ENCODE measurements at places on chromosomes 16 and 17.

- no peak for DNase-seq
Measured at GRCh38 chr17:30405161-30405560, 26.4 kb downstream of the CPD start.

- no peak for DNase-seq
Measured at GRCh38 chr17:3641717-3642486, 5.3 kb downstream of the CTNS start.

- DNase-seq: no peak
Measured at GRCh38 chr16:71407731-71408130, 34.1 kb downstream of the TLE7 start.

GRCh38 chr16:72169708-72170107 lies 2.2 kb downstream of the PMFBP1 start:
- no peak for DNase-seq

DNA sequence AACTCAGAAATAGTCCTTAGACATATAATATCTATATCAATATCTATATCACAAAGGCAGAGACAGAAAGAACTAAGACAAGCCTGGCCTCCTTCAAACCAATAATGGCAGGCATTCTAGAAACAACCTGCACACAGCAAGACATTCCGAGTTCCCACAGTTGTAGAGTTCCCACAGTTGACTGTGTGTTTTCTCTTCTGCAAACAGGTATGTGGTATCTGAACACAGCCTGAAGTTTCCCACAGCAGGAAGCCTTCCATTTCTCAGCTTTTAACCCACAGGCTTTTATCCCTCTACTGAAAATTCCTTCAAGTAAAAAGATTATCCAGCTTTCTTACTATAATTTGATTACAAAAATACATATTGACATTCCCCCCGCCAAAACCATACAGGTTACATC lies 73.9 kb downstream of the ZZEF1 start:
- no peak for DNase-seq

DNA sequence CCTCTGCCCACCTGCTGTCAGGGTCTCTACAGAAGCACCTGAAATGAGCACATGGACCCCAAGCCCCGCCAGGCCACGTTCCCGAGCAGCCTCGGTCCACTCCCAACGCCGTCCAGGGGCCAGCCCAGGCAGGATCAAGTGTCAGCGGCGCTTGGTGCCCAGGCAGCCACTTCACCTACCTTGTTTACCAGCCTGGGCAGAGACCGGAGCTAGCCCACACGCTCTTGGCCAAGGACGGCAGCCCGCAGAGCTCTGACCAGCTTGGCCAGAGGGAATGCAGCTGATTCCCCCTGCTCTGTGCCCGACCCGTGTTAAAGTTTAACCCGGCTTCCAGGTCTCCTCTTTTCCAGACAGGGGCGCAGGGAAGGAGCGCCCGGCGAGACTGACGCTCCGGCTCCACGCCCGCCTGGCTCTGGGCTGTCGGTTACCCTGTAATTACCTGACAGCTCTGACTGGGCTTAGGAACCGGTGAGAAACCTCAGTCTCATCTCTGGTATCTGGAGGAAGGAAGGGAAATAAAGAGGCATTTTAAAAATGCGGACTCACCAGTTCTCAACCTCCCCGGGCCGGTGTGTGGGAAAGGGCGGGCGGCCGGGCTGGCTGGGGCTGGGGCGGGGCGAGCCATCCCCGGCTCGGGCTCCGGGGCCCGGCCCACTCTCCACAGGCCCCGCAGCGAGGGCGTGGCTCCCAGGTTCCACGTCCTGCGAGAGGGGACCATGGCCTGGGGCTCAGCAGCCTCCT lies 4.6 kb downstream of the KIFC3 start:
- DNase-seq: peak; percentile 82

DNA sequence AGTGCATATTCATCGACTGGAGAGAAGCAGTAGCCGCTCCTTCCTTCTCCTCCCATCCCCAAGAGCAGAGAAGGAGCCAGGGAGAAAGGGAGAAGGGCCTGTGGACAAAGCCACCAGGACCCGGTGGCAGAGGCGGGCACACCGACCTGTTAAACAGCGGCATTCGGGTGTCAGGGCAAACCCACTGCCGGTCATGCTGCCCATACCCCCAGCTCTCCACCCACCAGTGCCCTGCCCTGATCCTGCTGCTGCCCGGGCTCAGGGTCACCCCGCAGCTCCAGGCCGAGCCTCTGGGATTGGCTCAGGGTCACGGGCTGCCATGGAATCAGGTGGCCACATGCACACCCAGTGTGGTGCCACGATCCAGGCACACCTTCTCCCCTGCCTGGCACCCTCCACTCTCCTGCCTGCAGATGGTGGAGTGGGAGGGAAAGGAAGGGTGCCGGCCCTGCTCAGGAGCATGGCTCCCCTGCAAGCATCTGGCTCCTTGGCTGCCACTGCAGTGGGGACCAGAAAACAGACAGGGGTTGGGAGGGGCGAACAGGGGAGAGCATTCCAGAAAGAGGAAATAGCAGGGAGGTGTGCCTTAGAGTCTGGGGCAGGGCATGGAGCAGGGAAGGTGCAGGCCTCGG lies 18.3 kb upstream of the RASD1 start:
- DNase-seq: no peak

GRCh38 chr17:50618941-50619340 lies 15.7 kb upstream of the ABCC3 start:
- no peak for DNase-seq

DNA sequence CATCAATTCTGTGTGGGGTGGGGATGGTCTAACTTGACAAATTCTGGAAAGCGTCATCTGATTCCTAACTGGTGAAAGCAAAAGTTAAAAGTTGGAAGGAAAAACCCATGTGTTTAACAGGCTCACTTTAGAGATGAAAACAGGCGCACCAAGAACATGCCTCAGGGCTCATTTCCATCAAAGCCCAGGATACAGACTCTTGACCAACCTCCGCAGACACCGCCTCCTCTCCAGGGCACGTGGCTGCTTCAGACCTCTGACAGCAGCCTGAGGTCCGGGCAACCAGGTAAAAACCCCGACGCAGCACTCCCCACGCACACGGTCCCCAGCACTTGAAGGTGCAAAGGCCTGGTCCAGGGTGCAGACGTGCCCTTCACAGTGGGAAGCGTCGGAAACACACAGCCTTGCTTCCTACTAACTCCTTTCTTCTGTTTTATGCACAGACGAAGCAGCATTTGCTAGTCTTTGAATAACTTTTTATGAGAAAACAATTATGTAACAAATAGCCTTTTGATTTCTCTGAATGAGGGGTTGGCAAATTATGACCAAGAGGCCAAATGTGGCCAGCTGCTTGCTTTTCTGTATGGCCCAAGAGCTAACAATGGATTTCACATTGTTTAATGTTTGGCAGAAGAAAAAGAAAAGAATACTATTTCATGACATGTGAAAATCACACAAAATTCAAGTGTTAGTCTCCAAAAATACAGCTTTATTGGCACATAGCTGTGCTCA lies 44.2 kb upstream of the TRAP1 start:
- no peak for DNase-seq

DNA sequence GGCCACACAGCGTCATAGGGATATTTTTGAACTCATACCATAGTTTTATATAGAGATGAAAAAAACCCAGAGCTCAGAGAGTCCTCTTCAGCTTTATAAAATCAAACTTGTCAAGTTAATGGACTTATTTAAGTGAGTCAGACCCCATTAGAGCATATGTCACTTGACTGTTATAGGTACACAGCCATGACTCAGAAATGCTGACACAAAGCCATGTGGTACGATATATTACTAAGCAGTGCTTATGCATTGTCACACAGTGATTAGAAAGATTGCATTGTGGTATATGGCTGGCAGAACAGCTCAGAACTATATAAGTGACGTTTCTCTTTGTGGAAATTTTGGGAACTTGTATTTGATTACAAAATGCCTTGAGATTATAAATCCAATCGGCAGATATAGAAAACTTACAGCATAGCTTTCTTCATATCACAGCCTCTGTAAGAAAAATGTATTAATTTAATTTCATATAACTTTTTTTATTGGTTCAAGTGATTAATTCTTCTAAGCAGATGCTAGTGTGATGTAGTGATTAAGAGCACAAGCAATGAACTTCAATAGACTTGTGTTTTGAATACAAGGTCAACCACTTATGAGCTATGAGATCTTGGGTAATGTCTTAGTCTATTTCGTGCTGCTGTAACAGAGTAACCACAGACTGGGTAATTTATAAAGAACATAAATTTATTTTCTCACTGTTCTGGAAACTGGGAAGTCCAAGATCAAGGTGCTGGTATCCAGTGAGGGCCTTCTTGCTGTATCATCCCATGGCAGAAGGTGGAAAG lies 25.8 kb upstream of the GINS3 start:
- no peak for DNase-seq

- peak; percentile 20 for DNase-seq
Measured at GRCh38 chr17:1153795-1154546, 25.8 kb downstream of the ABR start.

- DNase-seq: peak; percentile 62
Measured at GRCh38 chr17:18257268-18257981, 1.1 kb downstream of the FLII start.

GRCh38 chr17:10492004-10492403 lies 22.6 kb upstream of the MYH4 start:
- no peak for DNase-seq

DNA sequence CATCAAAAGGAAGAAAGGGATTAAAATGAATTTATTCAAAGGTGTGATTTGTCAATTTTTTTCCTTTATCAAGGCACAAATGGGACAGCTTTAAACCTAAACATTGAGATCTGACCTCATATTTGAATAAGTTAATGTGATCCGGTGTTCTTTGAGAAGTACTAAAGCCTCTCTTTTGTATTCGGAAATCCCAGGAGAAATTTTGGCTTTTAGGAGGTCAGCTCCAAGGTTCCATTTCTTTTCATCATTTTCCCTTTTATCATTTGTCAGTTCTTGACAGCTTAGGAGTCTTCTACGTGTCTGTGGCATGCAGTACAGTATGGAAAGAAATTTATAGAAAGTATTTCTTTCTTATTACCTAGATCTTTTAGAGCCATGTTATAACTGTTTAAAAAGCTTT lies 873.4 kb upstream of the CDH8 start:
- no peak for DNase-seq

DNA sequence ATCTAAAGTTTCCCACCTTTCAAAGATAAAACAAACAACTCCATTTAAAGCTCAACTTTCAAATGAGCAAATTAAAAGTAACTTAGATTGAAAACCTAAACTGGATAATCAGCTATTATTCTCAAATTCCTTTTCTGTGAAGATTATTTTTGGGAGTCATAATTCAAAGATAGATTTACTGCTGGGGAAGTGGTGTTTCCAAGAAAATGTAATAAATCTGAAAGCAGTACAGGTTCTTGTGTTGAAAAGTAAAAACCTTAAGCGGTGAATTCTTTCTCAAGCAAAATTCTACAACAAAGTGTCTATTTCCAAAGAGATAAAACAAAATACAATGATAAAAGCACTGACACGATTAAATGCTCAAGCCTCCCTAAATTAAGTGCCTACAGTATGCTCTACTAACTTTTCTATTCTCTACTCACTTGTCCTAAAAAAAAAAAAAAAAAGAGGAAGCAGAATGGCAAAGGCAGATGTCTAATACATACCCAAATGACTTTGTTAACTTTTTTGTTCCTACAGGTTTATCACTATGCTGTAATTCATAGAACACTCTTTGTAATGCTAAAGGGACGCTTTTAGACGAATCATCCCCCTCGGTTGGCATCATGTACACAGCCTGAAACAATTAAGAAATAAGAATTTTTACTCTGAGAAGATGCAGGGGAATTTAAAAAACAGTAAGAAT lies 34.5 kb downstream of the LITAFD start:
- no peak for DNase-seq

DNA sequence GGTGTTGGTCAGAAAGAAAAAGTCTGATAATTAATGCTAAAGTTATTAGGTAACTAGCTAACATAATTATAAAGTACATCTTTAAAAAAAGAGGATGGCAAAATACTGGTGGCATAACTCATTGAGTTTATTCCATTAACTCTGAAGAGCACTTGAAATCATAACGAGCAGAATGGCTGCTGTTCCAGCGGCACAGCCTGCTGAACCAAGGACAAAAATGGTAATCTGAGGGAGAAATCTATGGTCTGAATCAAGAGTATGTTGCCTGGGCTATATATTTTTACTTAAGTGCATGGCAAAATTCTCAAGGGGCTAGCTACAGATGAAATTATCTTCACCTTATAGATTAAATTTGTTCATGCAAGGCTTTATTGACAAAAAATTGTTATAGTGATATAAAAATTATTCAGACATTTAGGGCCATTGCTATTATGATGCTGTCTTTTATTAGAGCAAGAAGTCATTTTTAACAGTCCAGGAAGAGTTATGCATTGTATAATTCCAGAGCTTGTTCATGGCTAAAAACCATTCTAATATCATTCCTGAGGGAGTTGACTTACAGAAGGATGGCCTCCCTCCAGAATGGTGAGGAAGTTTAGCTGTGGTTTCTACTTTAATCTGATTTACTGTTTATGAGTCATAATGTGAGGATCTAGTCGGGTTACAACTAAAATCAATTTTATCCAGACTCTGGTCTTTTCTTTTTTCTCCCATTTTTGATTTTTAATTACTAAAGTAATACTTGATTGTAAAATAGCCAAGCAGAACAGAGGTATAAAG lies 41.4 kb upstream of the ANKFN1 start:
- no peak for DNase-seq

DNA sequence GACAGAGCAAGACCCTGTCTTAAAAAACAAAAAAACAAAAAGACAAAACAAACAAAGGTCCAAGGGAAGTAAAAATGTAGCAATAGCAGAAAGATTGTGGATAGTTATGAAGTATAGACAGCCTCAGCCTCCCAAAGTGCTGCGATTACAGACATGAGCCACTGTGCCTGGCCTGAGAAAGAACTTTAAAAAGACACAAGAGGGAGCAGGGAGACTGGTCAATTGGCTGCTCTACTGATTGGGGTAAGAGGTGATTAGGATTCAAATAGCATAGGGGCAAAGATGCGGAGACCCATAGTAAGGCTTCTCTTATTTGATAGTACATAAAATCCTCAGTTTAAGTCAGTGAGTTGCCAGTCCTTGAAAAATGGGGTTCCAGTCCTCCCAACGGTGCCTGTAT lies 518.2 kb upstream of the GOT2 start:
- DNase-seq: no peak

GRCh38 chr16:30430428-30430970 lies 669 bp upstream of the DCTPP1 start:
- no peak for DNase-seq

DNA sequence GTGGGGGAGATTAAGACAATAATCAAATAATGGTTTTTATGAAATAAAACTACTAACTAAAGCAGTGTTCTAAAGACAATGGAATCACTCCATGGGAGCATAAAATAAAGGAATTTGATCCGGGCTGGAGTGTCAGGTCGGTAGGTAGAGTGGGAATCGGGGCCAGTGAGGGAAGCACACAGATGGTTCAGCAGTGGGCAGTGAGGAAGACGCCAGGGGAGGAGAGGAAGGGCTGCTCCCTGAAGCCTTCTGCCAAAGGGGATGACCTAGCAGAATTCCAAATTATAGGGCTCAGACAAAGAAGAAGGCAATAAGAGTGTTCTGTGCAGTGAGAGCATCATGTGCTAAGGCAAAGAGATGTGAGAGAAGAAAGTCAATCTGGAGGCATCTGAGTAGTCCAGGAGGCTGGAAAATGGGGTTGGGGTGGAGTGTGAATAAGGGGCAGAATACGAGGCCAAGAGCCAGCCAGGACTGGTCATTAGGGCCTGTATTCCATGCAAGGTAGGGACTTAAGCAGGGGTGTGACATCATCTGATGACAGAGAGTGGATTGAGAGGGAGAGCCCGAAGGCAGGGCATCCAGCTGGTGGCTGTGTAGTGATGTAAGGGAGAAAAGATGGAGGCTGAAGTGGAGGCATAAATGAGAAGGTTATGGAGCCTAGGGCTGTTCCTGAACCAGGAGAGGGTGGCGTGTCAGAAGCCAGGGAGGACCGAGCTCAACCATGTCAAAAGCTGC lies 137.6 kb downstream of the COPRS start:
- no peak for DNase-seq
